ENCODE measurements at places on chromosomes 2 and 18.
A peak's percentile ranks its signal among the peaks of the same experiment; 100 is the strongest.

- DNase-seq: no peak
Measured at GRCh38 chr2:119232666-119232993, 9.0 kb downstream of the STEAP3 start.

DNA sequence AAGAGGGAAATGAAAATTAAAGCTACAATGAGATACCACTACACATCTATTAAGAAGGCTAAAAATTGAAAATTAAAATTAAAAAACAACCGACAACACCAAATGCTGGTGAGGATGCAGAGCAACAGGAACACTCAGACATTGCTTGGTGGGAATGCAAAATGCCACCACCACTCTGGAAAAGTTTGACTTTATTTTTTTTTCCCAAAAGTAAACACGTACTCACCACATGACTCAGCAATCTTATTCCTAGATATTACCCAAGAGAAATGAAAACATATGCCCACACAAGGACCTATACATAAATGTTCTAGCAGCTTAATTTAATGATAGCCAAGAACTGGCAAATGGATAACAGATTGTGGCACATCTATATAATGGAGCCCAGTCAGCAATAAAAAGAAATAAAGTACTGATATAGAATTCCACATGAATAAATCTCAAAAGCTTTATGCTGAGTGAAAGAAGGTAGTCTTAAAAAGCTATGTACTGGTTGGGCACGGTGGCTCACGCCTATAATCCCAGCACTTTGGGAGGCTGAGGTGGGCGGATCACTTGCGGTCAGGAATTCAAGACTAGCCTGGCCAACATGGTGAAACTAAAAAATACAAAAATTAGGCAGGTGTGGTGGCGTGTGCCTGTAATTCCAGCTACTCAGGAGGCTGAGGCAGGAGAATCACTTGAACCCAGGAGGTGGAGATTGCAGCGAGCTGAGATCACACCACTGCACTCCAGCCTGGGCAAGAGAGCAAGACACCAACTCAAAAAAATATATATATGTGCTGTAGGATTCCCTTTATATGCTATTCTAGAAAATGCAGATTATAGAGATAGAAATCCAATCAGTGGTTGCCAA, 4.2 kb upstream of the PROC start:
- DNase-seq: peak; percentile 56

DNA sequence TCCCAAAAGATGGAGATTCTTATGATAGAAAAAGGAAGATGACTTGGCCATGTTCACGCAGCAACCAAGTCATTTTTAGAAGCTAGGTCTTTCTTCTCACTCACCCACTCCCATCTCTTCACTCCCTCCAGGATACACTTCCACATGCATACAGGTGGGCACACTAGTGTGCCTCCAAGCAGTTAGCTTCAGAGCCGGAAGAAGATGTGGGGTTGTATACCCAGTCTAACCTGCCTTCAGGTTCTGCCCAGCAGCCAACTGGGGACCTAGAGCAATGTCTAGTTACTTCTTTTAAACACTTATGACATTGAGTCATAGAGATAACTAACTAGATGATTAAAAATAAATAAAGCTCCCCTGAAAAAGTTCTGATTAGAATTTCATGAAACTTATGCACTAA, 21.8 kb upstream of the TANK start:
- DNase-seq: no peak

DNA sequence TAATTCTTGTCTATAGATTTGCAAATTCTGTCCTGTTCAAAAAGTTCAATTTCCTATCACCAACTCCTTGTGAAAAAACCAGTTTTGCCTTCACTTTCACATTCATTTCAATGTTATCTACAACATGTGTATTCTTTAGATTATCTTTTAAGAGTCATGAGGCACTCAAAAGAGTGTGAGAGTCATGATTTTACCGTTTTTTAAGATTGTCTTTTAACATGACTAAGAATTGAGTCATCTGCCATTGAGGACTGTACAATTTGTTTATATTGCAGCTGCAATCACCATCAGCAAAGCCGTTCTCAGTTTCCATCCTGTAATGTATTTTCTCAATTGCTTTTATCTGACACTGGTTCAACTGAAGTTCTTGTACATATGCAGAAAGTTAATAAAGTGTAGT, 275.8 kb downstream of the LNPK start:
- peak; percentile 68 for DNase-seq

DNA sequence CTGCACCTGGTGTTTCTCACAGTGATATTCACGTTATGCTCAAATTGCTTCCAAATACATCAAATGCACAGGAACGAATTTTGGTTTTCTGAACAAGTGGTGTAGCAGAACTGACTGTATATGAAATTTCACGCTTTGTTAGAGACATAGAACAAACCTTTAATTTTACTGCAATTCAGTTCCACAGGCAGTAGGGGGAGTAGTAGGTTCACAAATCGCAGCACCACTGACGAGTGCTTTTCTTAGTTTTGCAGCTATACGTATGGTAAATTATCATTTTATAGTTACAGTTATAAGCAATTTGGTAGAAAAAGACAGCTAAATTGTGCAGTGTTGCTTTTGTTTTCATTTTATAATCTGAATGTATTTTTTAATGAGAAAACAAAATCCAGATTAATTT, 113.3 kb downstream of the KIAA1328 start:
- peak; percentile 16 for DNase-seq

DNA sequence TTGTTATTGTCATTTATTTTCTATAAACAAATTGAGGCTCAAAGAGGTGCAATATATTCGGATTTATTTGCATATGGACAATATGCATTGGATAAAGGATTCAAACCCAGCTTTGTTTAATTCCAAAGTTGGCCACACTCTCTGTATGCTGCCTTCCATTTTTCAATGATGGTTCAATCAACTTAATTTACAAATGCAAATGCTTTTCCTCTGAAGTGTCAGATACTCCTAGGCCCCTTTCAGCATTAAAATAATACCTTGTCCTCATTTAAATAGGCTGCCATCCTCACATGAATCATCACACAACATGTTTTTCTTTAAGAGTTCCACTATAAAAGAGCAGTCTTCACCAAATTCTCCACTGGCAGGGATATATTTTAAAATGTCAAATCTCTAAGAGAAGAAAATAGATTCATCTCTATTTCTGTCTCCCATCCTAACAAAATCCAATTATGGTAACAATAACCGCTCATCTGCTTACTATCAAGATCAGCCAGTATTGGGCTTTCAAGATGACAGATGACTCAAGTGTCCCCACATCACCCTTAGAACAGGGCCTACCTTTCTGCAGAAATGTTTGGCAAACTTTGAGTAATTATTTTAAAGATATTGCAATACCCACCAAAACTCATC, 114.8 kb downstream of the SCG2 start:
- peak; percentile 26 for DNase-seq

Data from astrocyte (in vitro differentiated cells and primary cell).